ENCODE measurements at places on chromosomes 2 and 18.

DNA sequence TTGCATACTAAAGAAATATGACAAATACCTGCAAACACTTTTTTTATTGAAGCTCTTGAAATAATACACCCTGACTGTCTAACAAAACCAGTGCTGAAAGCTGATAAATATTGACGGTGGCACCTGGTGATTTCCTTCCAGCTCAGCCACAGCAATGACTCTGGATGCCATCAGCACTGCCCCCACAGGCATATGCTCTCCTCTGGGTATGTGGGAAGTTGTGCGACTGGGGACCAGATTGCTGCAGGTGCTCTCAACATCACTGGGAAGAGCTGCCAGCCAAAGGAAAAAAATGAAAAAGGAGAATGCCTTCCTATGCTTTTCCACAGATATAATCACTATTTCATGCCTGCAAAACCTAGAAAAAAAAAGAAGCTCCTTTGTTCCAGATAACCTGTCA lies 141.5 kb downstream of the PIGN start:
- DNase-seq, result no peak

GRCh38 chr2:10271946-10272345 lies 30.8 kb upstream of the HPCAL1 start:
- no peak for DNase-seq

DNA sequence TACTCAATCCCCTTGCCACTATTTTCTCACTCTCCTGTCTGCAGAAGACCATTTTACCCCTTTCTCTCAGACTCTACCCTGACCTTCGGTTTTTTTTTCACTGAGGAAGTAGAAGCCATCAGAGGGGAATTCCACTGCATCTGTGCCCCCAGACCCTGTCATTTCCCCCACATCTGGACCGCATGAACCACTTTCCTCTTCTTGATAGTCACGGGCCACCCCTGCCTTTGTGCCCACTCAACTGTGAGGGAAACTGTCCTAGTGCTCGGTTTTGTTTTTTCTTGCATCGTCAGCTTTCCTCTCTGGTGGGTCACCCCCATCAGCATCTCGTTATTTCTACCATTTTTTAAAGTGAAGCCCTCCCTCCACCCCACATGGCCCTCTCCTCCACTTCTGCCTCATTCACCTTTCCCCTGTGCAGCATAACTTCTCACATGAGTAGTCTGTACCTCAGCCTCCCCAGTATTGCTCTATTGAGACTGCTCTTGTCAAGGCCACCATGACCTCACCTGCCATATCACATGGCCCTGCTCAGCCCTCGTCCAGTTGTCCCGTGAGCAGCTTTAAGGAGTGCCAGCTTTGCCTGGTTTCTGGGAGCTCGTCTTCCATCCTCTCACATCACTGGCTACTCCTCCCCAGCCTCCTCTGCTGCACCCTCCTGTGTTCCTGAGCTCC lies 32.4 kb downstream of the TMEM87B start:
- DNase-seq, result no peak

- DNase-seq, result no peak
These were observed 66.4 kb downstream of the GALR1 start for GRCh38 chr18:77316008-77316407.

DNA sequence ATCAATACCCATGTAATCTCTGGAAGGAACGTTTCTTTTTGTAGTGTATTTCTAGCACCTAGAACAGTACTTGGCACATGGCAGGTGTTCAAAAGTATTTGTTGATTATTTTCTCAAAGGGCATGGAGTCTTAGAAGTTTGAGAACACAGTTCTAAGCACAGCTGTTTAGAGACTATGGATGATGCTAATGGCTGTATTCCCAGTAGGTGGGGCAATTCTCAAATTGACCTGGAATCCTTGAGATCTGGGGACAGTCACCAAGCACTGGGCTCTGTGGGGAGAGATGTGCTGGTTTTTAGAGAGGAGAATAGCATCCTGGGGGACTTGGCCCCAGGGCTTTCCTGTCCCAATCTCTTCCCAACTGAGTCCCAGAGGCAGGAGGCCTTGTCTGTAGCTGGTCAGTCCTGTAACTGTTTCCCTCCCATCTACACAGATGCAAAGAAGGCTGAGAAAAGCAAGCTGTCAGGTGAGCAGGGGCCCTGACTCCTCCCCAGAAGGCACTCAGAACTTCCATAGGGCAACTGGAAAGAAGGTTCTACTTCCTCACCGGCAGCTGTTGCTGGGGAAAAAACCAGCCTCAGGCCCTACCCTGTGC lies 17.5 kb upstream of the IL36G start:
- no peak for DNase-seq

DNA sequence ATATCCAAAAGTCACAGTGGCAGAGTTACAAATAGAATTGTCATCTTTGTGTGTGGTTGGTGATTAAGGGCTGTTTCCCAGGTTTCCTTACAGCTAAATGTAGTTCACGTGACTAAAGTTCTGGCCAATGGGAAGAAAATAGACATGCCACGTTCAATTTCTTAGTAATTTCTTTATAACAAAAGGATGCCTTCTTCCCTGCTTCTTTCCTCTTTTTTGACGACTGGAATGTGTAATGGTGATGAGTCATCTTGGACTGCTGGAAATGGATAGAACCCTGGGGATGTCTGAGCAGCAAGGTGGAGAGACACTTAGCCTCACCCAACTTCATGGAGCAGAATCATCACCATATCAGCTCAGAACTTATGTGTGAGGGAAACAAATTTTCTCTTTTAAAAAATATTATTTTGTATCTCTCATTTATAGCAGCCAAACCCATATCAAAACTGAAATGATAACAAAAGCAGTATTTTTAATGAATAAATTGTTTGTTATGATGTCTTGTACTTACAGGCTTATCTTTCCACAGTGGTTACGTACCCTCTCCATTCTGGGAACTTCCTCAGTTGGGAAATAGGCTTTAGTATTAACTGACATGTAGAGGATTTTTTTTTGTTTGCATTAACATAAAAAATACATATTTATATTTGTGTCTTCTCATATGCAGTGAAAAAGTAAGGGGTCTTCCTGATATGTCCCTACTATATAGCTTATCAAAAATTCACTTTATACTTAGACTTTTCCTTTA lies 91.1 kb upstream of the CDH2 start:
- no peak for DNase-seq

GRCh38 chr2:117850015-117850414 lies 35.5 kb downstream of the DDX18 start:
- DNase-seq, result no peak

DNA sequence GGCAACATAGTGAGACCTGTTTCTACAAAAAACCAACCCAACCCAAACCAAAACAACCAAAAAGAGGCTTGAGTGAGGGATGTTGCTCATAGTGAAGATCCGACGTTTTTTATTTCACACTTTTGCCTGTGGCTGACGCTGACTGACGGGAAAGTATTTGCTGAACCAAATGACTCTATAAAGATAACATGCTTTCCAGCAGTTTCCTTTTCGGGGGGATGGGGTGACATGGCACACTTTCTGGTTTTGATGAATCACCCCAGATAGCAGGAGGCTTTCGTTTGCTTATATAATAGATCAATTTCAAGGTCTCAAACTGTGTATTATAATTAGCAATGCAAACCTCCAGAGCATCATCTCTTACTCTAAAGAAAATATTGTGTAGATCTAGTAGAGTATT lies 150.8 kb downstream of the AQP4 start:
- no peak for DNase-seq
